ENCODE measurements at places on chromosomes 1 and 21.

DNA sequence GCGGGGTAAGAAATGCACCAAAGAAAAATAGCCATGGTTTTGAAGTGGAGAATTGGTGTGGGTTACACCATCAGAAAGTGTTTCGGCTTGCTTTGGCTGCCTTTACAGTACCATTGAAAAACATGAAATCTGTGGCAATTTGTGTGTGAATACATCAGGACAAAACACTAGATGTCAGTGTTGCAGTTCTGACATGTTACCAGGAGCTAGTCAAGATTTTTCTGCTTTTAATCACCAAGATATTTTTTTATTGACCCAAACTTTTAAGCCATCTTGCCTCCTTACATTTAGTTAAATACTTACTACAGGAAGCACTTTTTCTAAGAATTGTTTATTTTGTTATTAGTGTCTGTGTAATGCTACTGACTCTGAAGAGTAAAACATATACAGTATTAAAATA, 14.3 kb downstream of the RRP15 start:
- peak; percentile 26 for DNase-seq

- DNase-seq: no peak
These were observed 64.3 kb downstream of the ADCY10 start for GRCh38 chr1:167849666-167850065.

- DNase-seq: no peak
These were observed 23.9 kb downstream of the PRRC2C start for GRCh38 chr1:171509191-171509590.

DNA sequence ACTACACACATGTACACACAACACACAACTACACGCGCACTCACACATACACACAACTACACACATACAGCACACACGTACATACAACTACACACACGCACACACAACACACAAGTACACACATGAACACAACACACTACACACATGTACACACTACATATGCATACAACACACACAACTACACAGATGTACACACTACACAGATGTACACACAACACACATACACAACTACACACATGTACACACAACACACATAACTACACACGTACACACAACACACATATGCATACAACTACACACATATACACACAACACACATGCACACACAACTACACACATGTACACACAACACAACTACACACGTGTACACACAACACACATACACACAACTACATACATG, 318.6 kb downstream of the CAMTA1 start:
- DNase-seq: no peak

- DNase-seq: no peak
These were observed 34.7 kb upstream of the AK4 start for GRCh38 chr1:65113298-65113697.

GRCh38 chr1:52403566-52404115, 582 bp downstream of the ORC1 start:
- peak; percentile 18 for DNase-seq

All from NCI-H2081 treated with DMSO at 0.1 percent for 48 hours (cell line).